ENCODE measurements at places on chromosomes 3 and 15. TPM values are rescaled to one million over a fixed set of nuclear protein-coding genes. Genes with fewer than 3 reads are reported as not detected.

The MUC13 gene
- total RNA-seq, result 0.08 TPM

The PIERCE2 gene
- 8.7 TPM for total RNA-seq

The TUBGCP5 gene
- 11.3 TPM for total RNA-seq

The C2CD4A gene
- total RNA-seq, result not detected

The CSPG5 gene
- 0.22 TPM for total RNA-seq

The AADACL2 gene
- not detected for total RNA-seq

The CPNE9 gene
- total RNA-seq, result 0.16 TPM

The SLC22A13 gene
- not detected for total RNA-seq

The SEMA6D gene
- 12.4 TPM for total RNA-seq

The GXYLT2 gene
- total RNA-seq, result 16.2 TPM

The SATB1 gene
- 44.3 TPM for total RNA-seq

The KLHL6 gene
- 0.69 TPM for total RNA-seq

The SH2D7 gene
- total RNA-seq, result not detected

The APBA2 gene
- 0.38 TPM for total RNA-seq

The C3orf22 gene
- total RNA-seq, result not detected

The GOLGA6L6 gene
- not detected for total RNA-seq

The DNAJA4 gene
- total RNA-seq, result 115 TPM

The LRCH3 gene
- total RNA-seq, result 25.8 TPM

The TEX55 gene
- not detected for total RNA-seq

The P4HTM gene
- 28.9 TPM for total RNA-seq

The GAP43 gene
- 1.2 TPM for total RNA-seq

The TMCO5A gene
- total RNA-seq, result not detected

The HCLS1 gene
- total RNA-seq, result 8.7 TPM

The DPPA4 gene
- total RNA-seq, result not detected

The THSD4 gene
- 95.8 TPM for total RNA-seq

The BOC gene
- 6.7 TPM for total RNA-seq

The BMF gene
- total RNA-seq, result 3.1 TPM

The LRRC15 gene
- 0.14 TPM for total RNA-seq

The C3orf52 gene
- total RNA-seq, result 2.4 TPM

The C15orf62 gene
- 0.30 TPM for total RNA-seq

The BCL6 gene
- total RNA-seq, result 47.7 TPM

The KIF15 gene
- 0.85 TPM for total RNA-seq

The PP2D1 gene
- not detected for total RNA-seq

The GOLGA6L10 gene
- total RNA-seq, result 0.33 TPM

The CLCN2 gene
- 1.7 TPM for total RNA-seq

The LCMT2 gene
- 7.0 TPM for total RNA-seq

The ROPN1 gene
- not detected for total RNA-seq

The GOLGA8G gene
- total RNA-seq, result not detected

The NDN gene
- 35.2 TPM for total RNA-seq

The SNX22 gene
- total RNA-seq, result 2.0 TPM

The CFAP44 gene
- total RNA-seq, result 1.5 TPM

The GOLGA8S gene
- 0.33 TPM for total RNA-seq

The OSTN gene
- 0.36 TPM for total RNA-seq

The ZNF710 gene
- total RNA-seq, result 5.5 TPM

The NR2E3 gene
- total RNA-seq, result not detected
